Activated CD8-positive, alpha-beta memory T cell treated with anti-CD3 and anti-CD28 coated beads, Interleukin-2, amount 50 U/mL, for 48 hours (primary cell): ENCODE measurements at places on chromosomes 12 and 14.

DNA sequence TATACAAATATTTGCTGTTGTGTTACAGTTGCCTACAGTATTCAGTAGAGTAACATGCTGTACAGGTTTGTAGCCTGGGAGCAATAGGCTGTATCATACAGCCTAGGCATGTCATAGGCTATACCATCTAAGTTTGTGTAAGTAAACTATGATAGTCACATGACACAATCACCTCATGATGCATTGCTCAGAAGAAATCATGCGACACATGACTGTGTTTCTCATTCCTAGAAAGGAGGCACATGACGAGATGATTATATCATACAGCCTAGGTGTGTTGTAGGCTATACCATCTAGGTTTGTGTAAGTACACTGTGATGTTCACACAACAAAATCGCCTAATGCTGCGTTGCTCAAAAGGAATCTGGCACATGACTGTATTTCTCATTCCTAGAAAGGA is 31.9 kb downstream of the NOPCHAP1 start:
- no peak for DNase-seq

DNA sequence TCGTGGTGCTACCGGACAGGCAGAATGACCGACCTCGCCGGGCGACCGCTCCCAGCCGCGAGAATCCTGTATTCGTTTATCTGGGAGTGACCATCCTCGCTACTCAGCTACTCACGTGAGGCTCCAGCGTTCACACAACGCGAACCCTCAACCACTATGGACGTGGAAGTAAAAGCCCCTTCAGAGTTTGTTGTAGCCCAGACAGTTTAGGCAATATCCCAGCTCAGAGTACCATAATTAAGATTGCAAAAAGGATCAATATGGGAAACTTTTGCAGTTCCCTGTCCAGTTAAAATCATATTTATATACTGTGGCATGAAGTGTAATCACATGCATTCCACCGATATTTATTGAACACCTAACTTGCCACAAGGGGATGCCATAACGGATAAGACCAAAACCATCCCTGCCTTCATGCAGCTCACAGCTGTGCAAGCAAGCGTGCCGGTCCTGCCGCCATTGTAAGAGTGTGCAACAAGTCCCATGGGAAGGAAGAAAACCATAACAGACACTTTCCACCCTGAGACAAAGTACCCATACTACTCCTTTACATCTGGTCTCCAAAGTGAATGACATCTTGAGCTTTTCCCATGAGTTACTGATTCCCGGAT is 938 bp upstream of the MAX start:
- DNase-seq = no peak

DNA sequence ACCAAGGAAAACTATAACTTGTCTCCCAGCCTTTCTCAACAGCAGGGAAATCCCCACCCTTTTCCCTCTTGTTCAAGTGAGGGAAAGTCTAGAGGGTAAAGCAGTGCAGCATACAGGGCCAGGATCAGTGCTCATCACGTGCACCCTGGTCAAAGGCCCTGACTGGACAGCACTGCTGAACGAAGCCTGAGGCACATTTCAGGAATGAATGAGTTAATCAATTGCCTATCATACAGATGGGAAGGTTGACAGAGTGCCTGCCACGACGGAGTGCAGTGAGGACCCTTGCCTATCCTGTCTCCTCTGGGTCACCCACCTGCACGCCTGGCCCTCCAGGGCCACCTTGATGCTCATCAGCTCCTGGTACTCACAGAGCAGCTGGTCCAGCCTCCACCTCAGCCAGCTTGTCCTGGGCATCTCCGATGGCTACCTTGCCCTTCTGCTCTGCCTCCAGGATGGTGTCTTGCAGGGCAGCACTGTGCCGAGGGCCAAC is 11.7 kb upstream of the KRT73 start:
- DNase-seq = no peak

DNA sequence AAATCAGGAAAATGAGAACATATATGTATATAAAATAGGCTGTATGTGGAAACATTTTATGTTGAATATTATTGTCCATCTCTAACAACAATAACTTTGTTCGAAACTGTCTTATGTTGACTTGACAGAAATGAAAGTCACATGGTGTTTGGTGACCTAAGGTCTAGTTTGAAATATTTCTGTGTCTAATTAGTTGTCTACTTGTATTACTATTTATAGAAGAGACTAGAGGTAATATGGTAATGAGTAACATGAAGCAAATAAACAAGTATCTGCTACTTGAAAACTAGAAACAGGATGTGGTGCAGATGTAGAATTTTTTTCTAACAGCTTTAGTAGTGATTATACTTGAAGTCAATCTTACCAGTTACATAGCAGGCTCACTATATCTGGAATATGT is 3.9 kb downstream of the GPHN start:
- no peak for DNase-seq

DNA sequence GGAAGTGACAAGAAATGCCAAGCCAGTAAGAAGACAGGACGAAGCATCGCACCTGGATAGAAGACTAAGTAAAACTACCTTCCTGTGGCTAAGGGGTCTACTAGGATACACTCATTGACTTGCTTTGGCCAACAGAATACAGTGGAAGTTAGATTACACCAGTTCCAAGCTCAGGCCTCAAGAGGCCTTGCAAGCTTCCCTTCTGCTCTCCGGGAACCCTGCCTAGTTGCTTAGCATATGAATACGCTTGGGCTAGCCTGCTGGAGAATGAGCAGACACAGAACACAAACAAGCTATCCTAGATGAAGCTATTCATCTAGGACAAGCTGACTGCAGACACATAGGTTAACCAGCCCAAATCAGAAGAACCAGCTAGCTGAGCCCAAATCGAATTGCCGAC is 97.0 kb downstream of the DPF3 start:
- DNase-seq = no peak

GRCh38 chr12:1877169-1877878 is 41.1 kb downstream of the CACNA2D4 start:
- DNase-seq = no peak

DNA sequence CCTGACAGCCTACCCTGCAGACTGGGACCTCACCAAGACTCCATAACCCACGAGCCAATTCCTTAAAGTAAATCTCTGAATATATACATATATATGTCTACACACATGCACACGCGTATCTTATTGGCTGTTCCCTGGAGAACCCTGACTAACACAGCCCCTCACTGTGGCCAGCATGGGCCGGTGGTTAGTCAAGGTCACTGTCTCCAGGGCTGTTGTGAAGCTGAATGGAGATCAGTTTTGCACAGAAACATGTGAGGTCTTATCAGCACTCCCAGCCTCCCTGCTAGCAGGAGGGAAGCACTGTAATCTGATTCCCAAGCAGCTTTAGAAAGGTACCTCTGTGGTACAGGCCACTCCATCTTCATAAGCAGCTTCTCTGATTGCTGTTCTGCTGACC is 46.6 kb upstream of the PLEKHG6 start:
- no peak for DNase-seq

DNA sequence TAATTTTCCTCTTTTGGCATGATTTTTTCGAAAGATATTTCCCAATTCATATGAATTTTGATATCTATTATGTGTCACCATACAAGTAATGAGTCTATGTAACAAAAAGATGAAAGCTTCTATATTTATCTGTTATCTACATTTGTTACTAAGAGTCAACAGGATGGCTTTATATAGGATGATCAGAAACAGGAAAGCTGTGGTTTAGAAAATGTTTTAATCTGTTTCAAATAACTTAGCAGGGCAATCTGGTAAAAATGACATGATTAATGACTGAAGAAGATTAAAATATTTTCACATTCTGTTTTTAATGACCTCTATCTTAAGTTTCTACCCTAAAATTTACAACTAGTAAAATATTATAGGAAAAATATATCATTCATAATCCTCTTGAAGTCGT is 105.8 kb downstream of the MSRB3 start:
- no peak for DNase-seq

- no peak for DNase-seq
Measured at GRCh38 chr14:85444635-85445034, 85.3 kb upstream of the FLRT2 start.

GRCh38 chr12:108312693-108313189 is 26.4 kb downstream of the CMKLR1 start:
- DNase-seq = no peak

- DNase-seq = no peak
Measured at GRCh38 chr12:54541751-54542290, 7.6 kb upstream of the PDE1B start.

DNA sequence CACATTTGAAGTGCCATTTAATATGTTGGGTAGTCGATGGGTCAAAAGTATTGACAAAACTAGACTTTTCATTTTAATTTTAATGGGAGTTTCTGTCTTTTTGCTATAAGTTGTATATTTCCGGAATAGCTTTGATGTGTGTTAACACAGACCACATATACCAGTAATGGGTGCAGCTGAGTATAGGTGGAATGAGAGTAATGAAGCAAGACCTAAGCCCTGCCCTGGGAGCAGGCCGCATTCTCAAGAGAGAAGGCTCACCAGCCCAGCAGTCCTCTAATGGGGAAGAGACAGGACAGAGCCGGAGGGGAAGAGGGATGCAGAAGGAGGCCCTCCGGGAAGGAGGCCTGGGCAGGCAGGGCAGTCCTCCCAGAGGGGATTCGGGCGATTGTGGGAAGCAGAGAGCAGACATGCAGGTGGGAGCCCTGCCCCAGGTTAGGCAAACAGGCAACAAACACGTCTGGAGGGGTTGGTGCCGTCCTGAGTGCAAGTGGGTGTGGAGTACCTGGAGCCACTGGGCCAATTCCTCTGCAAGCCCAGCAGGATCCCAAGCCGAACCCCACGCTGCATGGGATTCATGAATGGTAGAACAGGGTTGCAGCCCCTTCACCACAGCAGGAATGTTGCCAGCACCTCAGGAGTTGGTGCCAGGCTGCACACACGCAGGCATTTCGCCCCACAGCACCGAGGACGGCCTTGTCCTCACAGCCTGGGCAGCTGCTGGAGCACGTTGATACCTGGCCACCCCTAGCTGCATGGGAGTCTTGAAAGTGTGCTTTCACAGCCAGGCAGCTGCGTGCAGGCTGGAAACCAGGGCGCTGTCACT is 7.8 kb downstream of the CKB start:
- no peak for DNase-seq
